ENCODE measurements at places on chromosomes 1 and 21.
A peak's percentile ranks its signal among the peaks of the same experiment; 100 is the strongest.

GRCh38 chr1:8113262-8114220 is 87.4 kb upstream of the ERRFI1 start:
- DNase-seq = no peak

GRCh38 chr1:8164670-8165069 is 138.6 kb upstream of the ERRFI1 start:
- no peak for DNase-seq

DNA sequence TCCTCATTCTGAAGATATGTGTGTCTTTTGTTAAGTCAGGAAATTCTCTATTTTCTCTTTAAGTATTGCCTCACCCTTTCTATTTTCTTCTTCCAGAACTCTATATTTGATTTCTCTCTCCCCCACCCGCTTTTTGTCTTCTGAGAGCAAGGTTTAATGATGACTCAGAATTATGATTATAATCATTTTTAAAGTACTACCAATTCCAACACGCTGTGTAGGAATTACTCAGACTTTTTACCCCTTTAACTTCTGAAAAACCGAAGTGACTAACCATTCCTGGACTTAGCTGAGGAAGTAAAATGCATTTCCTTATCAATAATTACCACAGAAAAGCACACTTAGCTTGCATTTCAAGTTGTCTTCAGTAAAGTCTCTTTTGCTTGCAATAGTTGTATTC is 20.8 kb upstream of the SCYL3 start:
- no peak for DNase-seq

DNA sequence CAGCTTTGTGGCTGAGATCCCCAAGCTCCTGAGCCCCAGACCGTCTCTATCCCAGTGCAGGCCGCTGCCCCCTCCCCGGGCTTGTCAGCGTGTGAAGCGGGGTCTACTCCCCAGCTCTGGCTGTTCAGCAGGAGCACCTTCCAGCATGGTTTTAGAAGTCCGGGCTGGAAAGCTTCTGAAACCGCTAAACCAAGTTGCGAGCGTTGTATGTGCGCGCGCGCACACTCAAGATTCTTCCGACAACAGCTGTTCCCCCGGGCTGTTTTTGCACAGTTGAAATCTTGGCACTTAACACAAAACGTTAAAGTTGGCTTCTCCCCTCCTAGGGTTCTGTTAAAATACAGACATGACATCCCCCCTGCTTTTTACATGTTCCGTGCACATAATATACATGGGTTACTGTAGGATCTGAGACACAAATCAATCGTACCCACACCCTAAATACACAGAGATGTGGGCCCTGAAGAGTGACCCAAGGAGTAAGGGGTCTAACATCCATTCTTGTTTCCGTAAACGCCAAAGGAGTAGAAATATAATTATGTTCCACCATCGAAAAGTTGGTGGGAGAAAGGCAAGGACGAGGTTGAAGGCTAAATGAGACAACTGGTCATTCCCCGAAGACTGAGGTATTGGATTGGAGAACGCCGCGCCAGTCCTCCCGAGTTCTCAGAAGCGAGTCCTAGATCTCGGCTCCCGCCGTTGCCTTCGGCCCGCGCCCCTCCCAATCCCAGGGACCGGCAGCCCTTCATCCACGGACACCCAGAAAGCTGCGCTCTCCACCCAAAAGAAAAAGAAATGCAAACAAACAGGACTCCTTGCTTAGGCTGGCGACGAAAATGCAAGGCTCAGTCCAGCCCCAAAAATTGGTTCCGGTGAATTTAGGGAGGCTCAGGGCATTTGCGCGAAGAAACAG is 1.3 kb downstream of the TBX15 start:
- DNase-seq = no peak

- no peak for DNase-seq
Measured at GRCh38 chr1:182869241-182869666, 30.1 kb downstream of the DHX9 start.

DNA sequence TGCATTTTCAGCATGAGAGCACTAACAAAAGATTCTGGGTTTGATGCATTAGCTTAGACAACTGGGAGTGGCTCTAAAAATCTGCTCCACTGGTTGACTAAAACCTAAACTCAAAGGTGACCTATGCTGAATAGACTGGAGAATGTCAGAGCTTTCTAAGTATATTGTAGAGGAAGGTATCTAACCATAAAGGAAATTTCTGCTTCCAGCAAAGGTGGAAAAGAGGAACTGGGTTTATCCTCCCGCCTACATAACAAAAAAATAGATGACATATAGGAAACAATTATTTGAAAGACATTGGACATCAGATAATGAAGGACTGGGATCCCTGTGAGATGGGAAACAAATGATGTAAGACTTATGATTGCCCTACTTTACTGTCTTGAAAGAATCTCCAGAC is 35.8 kb upstream of the CR2 start:
- no peak for DNase-seq

- no peak for DNase-seq
Measured at GRCh38 chr1:207990876-207991582, 80.1 kb upstream of the CD34 start.

DNA sequence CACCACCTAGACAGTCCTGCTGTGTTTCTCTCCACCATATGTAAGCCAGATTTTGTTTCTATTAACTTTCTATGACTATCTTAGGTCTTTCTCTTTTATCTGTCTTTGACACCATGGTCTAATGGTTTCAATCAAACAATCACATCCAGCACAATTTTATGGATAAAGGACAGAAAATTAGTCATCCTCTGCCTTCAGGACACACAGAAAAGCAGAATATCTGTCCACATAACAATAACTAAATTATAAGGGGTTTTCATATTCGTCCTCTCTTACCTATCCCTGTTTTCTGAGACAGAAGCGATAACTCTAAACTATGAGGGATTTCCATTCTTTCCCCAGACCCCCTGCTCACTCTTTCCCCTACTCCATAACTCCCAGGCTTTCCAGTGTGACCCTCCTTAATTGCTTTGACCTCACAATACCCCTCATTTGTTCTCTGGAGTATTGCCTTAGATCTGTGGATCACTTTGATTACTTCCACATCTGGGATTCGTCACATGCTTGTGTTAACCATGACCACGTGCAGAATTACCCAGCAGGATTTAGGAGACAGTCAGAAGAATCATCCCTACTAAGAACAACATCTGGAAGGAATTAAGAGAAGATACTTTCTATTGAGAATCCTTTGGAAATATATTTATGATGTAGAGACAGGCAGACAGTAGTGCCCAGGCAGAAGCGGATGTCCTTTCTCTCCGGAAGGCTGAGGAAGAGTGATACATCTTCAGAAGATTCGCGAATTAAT is 108.2 kb upstream of the GREM2 start:
- no peak for DNase-seq

DNA sequence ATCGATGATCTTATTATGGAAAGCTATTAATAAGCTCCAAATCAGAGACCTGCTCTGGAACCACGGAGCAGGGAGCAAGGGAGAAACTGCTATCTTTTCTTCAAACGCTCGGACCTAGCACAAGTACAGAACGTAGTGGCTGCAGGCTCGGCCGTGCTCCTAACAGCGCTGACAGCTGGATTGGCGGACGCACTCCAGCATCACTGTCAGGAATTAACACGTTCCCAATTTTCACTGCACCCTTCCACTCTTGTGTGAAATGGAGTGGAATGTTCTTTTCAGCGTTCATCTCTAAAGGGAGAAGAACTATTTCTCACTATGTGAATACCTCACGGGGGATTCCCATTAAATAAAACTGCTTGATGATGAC is 106.9 kb downstream of the ZNF281 start:
- no peak for DNase-seq

DNA sequence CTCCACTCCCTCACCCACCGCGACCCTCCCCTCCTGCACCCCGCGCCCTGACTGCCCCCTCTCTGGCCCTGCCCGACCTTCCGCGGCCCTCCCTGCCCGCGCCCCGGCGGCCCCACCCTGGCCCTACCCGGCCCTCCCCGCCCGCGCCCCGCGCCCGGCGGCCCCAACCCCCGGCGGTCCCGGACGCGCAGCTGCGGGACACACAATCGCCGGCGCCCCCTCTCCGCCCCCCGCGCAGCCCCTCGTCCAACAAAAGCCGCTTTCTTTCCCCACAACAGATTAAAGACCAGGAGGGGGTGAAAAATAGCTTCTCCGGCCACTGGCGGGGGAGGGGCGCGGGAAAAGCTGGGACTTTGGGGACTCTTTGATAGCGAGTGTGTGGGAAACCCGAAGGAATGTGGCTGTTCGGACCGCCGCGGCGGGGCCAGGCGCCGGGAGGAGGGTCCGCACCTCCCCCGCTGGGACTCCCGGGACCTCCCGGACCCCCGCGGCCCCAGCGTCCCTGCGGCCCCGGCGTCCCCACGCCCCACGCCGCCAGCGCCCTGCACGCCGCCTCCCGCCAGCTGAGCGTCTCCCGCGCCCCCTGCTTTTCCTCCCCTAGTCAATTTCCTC is 8.8 kb upstream of the ID3 start:
- no peak for DNase-seq

GRCh38 chr1:212162635-212163034 is 122.6 kb upstream of the PPP2R5A start:
- DNase-seq = no peak

DNA sequence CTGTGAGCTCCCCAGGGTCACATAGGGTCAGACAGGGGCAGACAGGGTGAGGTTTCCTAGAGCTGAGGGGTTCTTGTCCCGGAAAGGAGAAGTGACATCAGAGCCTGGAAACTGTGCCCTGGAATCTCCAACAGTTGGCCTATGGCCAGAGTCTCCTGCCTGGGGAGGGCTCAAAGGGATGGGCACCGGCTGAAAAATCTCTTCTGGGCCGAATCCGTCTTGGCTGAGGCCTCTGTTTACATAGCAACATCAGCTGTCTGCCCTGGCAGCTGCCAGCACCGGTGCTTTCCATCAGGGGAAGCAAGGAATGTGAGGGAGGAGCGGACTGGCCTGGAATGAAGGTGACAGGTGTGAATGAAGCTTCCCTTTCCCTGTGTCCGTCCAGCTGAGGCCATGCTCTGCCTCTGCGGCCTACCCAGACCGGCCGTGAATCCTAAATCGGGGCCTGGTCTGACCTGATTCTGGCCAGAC is 30.7 kb downstream of the VASH2 start:
- DNase-seq = peak; percentile 68

- DNase-seq = no peak
Measured at GRCh38 chr1:202017749-202018467, 7.5 kb downstream of the ELF3 start.

GRCh38 chr1:164524810-164525209 is 34.2 kb upstream of the PBX1 start:
- no peak for DNase-seq

- no peak for DNase-seq
Measured at GRCh38 chr1:43586136-43586731, 55.6 kb downstream of the PTPRF start.

GRCh38 chr21:29307718-29308455 is 9.2 kb downstream of the BACH1 start:
- DNase-seq = no peak

DNA sequence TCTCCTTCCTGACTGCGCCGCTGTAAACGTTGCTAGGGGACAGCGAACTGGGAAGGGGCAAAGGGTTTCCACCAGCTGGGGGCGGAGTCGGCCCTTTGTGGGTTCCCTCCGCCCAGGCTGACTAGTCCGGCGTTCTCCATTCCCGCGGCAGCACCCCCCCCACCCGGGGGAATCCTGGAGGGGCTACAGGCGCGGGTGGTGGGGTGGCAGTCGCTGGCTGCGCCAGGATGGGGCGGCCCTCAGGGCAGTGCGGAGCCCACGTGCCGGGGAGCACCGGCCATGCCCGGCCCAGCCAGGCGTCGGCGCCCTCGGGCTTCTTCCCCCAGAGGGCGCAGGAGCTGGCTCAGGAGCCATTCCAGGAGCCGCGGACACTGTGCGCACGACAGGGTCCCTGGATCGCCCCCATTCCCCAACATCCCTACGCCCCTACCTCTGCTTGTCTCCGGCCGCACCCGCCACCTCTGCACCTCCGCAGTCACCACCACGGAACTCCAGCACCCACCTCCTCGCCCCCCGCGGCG is 476 bp downstream of the BATF3 start:
- DNase-seq = no peak

GRCh38 chr1:217871955-217872354 is 240.8 kb downstream of the SPATA17 start:
- DNase-seq = no peak

DNA sequence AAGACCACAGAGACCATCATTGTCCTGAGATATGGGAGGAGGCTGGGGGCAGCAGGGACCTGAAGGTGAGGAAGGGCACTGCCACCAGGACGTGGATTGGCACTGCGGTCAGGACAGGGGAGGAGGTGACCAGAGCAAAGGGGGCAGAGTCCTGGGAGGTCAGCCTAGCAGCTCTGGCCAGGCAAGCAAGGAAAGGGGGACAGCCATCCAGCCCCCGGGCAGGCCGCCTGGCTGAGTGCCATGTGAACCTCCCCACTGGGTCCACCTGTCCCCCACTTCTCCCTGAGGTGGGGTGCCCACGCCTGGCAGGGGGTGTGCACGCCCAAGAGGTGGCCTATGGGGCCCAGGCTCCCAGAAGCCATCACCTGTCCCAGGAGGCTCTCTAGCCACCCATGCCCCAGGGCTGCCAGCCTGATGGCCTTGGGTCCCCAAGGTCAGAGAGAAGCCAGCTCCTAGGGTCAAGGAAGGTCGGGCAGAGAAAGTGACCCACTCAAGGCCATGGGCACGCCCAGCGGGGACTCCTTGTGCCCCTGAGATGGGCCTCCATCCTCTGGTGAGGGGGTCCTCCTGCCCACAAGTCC is 17.6 kb upstream of the PTTG1IP start:
- no peak for DNase-seq

DNA sequence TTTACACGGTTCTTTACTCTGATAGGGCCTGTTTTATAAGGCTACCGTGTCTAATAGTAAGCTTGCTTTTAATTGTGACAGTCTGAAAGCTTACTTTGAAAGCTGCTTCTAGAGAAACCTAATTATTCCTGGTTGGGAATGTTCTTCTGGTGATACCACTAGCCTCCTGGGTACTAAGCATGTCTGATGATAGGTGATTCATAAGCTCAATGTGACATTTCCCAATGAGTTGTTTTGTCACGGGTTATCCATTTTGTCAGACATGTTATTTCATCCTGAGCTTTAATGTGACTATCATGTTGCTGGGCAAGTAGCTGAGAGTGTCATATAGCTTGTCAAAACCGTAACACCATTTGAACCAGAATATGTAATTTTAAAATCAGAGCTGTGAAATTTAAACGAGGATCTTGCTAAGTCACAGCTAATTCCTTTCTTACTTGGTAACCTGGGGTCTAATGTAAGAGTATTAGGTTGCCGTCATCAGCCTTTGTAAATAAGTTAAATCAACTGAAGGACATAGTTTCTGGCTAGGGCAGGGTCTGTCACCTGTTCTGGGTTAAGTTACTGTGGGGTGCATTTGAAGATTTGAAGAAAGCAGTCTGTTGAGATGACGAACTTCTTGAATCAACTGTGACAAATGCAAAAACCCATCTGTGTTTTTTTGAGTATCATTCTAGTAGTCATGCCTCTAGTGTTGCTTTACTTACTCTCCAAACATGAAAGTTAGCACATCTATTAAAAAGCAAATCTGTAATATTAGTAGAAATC is 529.2 kb downstream of the USP25 start:
- no peak for DNase-seq

DNA sequence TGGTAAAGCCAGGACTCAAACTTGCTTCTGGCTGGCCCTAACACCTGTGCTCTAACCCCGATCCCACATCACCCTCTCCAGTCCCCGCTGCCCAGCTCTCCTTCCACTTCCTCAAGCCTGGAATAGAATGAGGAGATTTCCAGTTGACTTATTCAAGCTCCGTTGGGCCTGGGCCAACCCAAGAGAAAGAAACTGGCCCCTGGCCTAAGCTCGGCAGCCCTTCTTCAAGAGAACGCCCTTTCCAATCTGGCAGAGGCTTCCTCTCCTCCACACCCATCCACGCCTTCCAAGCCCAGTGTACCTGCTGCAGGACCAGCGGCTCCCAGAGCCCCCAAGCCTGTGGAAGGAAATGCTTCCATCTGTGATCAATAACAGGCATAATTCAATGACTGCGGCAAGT is 51.9 kb downstream of the LRRN2 start:
- peak; percentile 71 for DNase-seq

Data from NCI-H1092 (cell line).